ENCODE measurements at places on chromosomes 4 and X.
A peak's percentile ranks its signal among the peaks of the same experiment; 100 is the strongest.

DNA sequence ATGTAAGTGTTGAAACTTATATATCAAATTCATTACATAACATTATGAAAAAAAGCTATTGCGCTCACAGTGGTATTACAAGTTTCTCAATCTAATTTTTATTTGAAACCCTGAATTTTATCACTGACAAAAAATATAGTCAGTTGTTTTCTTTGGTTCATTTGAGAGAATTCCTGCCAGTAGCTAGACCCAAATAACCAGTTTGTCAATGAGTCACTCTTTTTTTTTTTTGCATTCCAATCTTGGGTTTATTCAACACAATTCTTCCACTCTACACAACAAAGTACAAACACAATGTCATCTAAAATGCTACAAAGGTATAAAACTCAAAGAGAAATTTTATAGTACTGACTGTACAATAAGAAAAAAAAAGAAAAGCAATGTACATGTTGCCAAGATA is 13.1 kb downstream of the HPF1 start:
- no peak for DNase-seq

GRCh38 chrX:51891821-51892551 is 1.4 kb upstream of the MAGED1 start:
- no peak for DNase-seq

- DNase-seq: no peak
Measured at GRCh38 chr4:1137063-1137776, 23.9 kb upstream of the RNF212 start.

DNA sequence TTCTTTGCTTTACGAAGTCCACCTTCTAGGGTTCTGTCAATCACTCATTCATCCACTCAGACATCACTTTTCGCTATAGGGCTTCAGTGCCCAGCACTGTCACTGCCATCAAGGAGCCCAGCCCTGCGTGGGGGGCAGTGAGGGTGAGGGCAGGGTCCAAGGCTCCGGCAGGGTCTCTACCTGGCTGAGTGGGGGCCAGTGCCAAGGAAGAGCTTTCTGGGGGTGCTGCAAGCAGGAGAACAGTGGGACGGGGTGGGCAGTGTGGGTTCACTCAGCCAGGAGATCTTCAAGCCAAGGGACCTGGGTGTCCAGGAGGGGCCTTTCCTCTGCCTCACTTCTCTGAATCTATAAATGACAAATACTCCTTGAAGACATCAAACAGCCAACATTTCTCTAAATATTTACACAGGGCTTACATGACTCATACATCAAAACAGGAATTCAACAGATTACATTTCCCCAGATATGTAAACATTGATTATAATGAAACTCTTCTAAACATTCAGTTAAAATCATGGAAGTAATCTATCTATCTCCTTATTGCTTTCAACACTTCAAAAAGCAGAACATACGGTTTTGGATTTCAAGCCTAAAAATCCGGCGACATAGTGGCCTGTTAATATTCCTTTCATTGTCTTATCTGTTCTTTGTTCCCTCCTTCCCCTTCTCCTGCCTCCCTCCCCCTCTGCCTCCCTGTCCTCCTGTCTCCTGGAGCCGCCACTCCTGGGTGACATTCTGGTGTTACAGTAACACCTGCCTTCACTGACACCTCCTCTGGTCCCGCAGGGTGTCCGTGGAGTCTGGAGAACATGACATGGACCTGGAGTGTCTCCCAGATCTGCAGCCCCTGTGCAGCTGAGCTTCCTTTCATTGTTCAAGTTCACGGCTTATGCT is 94.4 kb upstream of the ADRA2C start:
- no peak for DNase-seq

GRCh38 chr4:99677161-99677560 is 19.5 kb upstream of the C4orf54 start:
- no peak for DNase-seq

GRCh38 chr4:13329963-13330362 is 154.2 kb downstream of the RAB28 start:
- DNase-seq: no peak

DNA sequence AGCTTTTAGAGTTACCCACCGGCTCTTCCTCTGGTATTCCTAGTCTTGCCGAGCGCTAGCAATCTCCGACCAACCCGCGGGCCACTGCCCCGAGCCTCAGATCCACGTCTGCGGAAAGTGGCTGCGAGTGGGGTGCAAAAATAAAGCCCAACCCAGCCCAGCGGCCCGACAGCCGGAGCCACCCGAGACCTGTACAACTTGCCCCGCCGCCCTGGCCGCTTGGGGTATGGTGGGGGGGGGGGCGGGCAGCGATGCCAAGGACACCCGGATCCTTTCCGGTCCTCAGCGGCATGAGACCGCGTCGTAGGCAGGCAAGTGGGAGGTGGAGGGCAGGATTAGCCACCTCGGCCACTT is 1.6 kb downstream of the SLITRK4 start:
- DNase-seq: no peak

GRCh38 chrX:16671005-16671404 is 21.0 kb downstream of the S100G start:
- peak; percentile 42 for DNase-seq

- DNase-seq: no peak
Measured at GRCh38 chrX:45859407-45859806, 658.7 kb upstream of the DIPK2B start.

DNA sequence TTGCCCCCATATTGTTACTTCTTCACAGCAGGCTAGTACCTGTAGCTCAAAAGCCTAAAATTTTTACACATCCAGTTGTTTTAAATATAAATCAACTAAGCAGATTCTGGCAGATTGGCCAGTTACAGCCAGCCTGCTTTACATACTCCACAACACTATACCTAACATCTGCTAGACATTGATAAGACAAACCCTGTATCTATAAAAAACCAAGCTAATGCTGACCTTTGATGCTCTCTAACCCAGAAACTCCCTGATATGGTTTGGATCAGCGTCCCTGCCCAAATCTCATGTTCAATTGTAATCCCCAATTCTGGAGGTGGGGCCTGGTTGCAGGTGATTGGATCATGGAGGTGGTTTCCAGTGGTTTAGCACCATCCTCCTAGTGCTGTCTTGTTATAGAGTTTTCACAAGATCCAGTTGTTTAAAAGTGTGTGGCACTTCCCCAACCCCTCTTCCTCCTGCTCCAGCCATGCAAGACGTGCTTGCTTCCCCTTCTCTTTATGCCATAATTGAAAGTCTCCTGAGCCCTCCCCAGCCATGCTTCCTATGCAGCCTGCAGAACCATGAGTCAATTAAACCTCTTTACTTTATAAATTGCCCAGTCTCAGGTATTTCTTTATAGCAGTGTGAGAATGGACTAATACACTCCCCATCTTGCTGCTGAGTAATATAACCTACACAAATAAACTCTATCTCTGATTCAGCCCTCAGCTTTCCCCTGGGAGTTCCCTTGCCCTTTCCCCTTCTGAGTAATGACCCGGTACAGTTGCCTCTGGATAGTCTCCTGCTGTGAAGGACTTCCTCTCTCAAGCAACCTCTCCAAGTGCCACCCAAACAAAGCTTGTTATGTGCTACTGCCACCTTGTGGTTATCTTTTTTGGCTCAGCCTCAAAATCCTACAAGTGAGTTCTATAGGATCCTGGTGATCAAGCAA is 39.6 kb downstream of the ZCCHC13 start:
- peak; percentile 56 for DNase-seq

- DNase-seq: no peak
Measured at GRCh38 chr4:60780874-60781273, 419.3 kb upstream of the ADGRL3 start.

- DNase-seq: peak; percentile 29
Measured at GRCh38 chr4:27000820-27001219, 140.2 kb downstream of the STIM2 start.
